Activated B cell treated with CpG ODN at 0.5 μM for 24 hours (primary cell): ENCODE measurements at places on chromosomes 2 and 18. TPM values are rescaled to one million over a fixed set of nuclear protein-coding genes. Genes with fewer than 3 reads are reported as not detected.

Gene SKOR2
- total RNA-seq, result not detected in 2 replicates

Gene TBR1
- 0.02 and 0.07 TPM in 2 replicates for total RNA-seq

Gene FEV
- total RNA-seq, result not detected in 2 replicates

Gene COL3A1
- total RNA-seq, result not detected in 2 replicates

- no peak for DNase-seq
Measured at GRCh38 chr2:100411841-100412292, 5.6 kb downstream of the CHST10 start.

- DNase-seq, result no peak
Measured at GRCh38 chr2:2495606-2496005, 164.5 kb upstream of the MYT1L start.

DNA sequence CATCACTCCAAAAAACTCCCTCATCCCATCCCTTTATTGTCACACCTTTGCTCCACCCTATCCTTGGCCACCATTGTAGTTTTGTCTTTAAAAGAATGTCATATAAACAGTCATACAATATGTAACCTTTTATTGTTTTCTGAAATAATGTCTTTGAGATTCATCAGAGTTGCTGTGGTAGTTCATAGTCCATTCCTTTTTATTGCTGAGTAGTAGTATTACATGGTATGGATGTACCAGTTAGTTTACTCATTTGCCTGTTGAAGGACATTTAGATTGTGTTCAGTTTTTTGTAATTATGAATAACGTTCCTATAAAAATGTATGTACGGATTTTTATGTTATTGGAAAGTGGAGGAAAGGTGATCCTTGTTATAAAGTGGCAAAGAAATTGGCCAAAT is 171.8 kb upstream of the GCFC2 start:
- no peak for DNase-seq
